ENCODE measurements at places on chromosomes 1 and 21.

GRCh38 chr1:92944901-92945747, 16.1 kb downstream of the DIPK1A start:
- DNase-seq: no peak

GRCh38 chr1:234611847-234612351, 1.9 kb upstream of the IRF2BP2 start:
- no peak for DNase-seq

DNA sequence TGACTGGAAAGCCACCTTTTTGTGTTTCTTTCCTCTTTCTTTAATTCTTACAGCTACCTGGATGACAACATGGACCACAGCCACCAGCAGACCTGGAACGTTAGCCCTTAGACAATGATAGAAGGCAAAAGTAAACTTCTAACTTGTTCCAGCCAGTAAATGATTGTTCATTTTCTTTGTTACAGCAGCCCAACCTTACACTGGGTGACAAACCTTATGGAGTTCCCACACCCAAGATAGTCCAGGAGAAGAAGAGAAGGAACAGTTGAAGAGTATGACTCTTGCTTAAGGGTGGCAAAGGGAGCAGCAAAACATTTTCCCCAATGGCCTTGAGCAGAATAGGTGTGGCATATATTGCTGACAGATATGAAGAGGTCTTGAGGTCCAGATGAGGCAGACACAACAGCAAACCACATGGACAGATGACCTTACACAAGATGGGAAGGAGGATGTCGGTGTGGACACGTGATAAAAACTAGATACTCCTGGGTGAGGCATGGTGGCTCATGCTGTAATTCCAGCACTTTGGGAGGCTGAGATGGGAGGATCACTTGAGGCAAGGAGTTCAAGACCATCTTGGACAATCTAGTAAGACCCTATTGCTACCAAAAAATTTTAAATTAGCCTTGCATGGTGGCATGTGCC, 11.8 kb upstream of the FAM76A start:
- no peak for DNase-seq

GRCh38 chr1:116515702-116516101, 55.1 kb downstream of the CD58 start:
- DNase-seq: no peak

DNA sequence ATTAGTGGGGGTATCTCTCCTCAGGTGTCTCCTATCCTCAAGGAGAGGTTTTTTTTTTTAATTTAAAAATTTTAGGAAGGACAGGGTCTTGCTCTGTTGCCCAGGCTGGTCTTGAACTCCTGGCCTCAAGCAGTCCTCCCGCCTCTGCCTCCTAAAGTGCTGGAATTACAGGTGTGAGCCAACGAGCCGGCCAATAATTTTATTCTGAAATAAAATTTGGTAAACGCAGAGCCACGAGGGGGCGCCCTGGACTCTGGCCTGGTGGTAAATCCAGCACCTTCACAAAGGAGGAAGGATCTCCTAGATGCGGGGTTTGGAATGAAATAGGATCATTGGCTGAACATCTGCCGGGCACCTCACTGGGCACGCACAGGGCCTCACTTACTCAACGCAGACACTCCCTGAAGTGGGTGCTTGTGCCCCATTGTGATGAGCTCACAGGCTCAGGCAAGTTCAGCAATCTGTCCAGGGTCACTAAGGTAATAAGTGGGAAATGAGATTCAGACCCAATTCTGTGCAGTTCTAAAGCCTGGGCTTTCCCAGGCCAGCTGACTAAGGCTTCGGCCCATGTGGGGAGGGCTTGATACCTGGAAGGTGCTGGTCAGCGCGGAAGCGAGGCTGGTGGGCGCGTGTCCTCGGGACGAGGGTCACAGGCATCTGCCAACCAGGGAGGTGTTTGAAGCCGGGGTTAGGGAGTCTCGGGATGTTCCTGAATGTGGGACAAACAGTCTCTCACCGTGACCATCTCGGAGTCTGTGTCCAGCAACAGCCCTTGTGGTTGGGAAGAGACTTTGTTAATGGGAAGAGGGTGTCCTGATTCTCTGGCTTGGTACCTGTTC, 32.7 kb upstream of the ETV3 start:
- peak; percentile 31 for DNase-seq

DNA sequence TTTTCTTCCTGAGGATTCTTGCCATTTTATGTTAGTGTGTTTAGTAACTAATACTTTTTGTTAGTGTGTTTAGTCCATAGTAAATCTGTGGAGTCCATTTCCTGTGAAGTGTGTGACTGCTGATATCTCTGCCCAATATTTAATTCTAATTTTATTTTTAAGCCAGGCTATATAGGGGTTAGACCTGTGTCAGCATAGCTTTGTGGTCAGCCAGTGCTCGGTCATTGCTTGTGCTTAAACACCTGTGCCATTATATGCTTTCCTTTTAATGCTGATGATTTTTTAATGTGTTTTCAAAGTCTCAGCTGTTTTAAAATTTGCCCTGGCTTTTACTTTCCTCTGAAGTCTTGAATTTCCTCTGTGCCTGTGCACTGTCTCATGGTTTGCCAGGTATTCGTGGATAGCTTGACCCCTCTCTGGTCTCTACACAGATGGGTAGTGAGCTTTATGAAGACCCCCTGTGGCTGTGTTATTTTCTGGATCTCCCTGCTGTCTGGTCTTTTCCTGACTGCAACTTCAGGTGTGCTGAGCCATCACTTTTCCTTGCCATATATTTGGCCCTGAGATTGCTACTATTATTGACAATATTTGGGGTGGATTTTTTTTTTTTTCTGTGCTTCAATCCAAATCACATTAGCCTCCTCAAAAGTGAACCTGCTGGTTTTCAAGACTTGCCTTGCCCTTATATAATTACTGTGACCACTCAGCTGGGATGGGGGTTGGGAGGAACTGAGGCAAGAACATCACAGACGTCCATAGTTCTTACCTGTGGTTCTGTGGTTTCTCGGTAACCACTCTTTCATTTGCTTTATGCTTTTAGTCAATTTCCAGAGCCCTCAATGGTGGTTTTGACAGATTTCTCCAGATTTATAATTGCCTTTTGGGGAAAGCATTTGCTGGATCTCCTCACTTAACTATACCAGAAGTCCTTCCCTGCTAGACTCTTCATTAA, 59.6 kb downstream of the RPS6KC1 start:
- no peak for DNase-seq

GRCh38 chr1:180627411-180627810, 4.4 kb upstream of the XPR1 start:
- no peak for DNase-seq

DNA sequence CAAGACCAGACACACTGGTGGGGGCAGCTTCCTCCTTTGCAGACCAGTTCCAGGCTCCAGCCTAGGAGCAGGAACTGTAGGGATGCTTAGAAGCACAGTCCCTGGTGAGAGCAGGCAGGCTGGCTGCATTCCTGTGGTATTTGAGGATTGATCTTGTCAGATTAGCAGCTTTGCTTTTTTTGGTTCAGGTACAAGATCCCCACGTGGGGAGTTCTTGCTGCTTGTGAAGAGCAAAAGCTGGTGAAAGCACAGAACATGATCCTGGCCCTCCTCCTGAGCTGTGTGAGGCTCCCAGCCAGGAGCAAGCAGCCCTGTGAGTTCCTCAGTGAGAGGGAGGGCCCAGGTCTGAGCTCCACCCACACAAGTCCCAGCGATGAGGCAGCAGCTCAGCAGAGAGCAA, 75.3 kb upstream of the ARTN start:
- peak; percentile 99 for DNase-seq

GRCh38 chr1:29506678-29507225, 270.4 kb downstream of the PTPRU start:
- peak; percentile 26 for DNase-seq

DNA sequence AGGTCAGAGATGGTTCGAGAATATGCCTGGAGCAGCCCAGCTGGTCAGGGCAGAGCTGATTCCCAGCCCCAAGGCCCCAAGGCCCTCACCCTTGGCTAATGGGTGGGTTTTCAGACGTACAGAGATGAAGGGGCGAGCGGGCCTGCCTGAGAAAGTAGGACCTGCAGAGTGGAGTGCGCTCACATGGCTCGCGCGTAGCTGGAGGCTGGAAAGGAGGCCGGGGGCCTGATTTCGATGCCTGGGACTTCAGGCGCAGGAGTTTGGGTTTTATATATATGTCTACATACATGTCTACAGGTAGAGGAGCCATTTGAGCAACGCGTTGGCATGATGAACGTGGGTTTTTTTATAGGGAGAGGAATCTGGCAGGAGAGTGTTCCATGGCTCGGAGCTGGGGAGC, 8.9 kb downstream of the COQ8A start:
- no peak for DNase-seq

- DNase-seq: peak; percentile 45
These were observed 15.3 kb downstream of the CD55 start for GRCh38 chr1:207336559-207337467.

DNA sequence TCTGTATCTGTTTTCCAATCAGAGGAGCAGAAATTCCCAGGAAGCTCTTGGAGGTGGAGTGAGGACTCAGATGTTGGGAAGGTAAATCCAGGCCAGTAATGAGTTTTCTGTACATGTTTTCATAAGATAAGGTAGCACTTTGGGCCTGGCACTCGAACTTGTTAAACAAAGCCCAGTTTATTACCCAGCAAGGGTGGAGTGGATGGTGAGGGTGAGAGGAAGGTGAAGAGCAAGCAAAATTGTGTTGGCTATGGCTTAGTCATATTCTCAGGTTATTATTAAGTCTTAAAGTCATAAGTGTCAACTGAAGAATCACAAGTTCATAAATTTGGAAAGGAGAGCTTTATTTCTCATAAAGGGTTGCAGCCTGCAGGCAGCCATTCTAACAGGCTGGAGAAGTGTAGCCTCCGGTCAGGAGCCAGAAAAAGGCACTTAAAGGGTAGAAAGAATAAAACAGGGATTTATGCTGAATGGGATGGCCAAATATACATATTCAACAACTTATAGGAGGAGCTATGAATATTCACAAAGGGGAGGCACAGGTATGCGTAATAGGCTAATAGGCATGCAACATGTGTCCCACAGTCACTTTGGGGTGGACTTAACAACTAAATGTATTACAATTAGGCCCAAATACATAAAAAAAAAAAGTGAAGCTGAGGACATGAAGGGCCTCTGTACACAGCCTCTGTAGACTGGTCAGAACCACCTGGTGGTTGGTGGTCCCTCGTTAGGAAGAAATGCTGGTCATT, 523.9 kb downstream of the LMO4 start:
- no peak for DNase-seq

DNA sequence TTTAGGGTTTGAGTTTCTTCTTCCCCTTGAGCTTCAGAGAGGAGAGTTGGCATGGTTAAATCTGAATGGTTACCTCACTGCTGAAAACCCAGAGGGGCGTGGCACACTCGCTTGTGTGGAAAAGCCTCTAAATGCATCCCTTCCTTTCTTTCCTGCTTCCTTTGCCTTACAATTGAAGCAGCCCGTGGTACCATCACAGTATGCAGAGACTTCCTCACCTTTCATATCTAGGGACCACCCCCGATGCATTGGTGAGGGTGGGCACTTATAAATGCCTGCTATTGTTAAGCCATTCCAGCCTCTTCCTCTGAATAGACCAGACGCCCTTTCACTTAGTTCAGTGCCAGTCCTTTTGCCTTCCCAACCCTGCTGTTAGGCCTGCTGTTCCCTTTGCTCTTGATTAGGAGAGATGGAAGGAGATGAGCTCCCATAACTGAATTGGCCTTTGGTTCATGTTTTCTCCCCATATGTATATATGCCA, 21.9 kb upstream of the LAX1 start:
- DNase-seq: no peak

- peak; percentile 6 for DNase-seq
These were observed 70.1 kb downstream of the FCRL5 start for GRCh38 chr1:157482174-157482573.

GRCh38 chr1:6600410-6601048, 2.1 kb downstream of the KLHL21 start:
- DNase-seq: no peak

- peak; percentile 78 for DNase-seq
These were observed 48.6 kb downstream of the HIVEP3 start for GRCh38 chr1:41870076-41870562.

- DNase-seq: peak; percentile 47
These were observed 682 bp downstream of the SUCO start for GRCh38 chr1:172533513-172534151.

- DNase-seq: no peak
These were observed 21.5 kb downstream of the INAVA start for GRCh38 chr1:200916152-200916551.

DNA sequence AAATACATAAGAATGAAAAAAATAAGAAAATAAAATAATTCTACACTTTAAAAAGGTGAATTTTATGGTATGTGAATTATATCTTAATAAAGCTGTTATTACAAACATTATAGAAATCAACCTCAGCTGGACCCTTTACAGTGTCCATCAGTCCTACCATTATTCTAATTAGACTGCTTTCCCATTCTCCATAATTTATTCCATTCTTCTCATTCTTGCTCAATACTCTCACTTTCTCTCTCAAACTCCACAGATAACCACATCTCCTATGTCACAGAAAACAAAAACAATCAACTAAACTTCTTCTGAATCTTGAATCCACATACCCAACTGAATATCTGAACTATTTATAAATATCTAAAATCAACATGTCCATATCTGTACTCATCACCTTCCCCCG, 11.6 kb downstream of the HFM1 start:
- DNase-seq: no peak

GRCh38 chr1:160460683-160461287, 60.4 kb downstream of the VANGL2 start:
- no peak for DNase-seq

- DNase-seq: no peak
These were observed 112.0 kb downstream of the UBE2U start for GRCh38 chr1:64315402-64315801.

- peak; percentile 85 for DNase-seq
These were observed 360.7 kb downstream of the PTBP2 start for GRCh38 chr1:97082160-97082848.

GRCh38 chr21:29230551-29231261, 68.0 kb upstream of the BACH1 start:
- DNase-seq: no peak

GRCh38 chr1:94825936-94826335, 5.8 kb downstream of the SLC44A3 start:
- DNase-seq: no peak

DNA sequence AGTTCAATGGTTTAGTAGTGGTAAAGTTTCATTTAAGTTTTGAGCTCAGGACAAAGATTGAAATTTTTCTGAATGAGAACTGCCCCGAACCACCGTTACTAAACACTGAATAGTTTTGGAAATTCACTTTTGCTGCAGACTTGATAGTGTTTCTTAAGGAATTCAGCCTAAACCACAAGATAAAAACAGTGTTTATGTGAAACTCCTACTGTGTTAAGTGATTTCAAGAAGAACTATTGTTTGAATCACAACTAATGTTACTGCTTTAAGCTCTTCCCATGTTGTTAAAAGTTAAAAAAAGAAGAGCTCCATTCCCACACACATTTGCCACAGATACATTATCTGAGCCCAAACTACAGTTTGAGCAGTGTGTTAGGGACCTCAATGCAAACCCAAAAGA, 159.2 kb downstream of the DYRK1A start:
- DNase-seq: no peak

GRCh38 chr1:65209005-65209885, 61.2 kb downstream of the AK4 start:
- DNase-seq: peak; percentile 30
